Kidney capillary endothelial cell (primary cell): ENCODE measurements at places on chromosomes 5 and 9.

GRCh38 chr5:171757853-171758535, 27.6 kb upstream of the SMIM23 start:
- peak; percentile 82 for DNase-seq

DNA sequence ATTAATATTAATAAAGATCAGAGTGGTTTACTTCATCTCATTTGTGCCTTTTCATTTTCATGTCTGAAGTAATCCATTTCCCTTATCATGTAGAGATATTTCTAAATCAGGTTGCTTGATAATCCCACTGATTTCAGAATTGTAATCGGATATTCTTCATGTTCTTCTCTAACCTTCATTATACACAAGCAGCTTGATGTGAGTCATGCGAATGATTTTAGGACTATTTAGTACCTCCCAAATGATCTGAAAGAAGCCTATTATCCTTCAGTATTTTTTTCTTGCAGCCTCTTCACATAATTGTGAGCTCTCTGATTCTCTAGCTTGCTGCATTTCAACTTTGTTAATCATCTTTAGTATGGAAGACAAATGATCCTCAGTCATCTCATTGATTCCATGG, 182.0 kb downstream of the GIN1 start:
- no peak for DNase-seq

GRCh38 chr9:124555043-124555442, 47.8 kb upstream of the NR5A1 start:
- no peak for DNase-seq

GRCh38 chr9:78866207-78867132, 569.5 kb downstream of the PSAT1 start:
- peak; percentile 72 for DNase-seq

- DNase-seq = no peak
Measured at GRCh38 chr5:136109453-136110135, 23.1 kb upstream of the SMAD5 start.

DNA sequence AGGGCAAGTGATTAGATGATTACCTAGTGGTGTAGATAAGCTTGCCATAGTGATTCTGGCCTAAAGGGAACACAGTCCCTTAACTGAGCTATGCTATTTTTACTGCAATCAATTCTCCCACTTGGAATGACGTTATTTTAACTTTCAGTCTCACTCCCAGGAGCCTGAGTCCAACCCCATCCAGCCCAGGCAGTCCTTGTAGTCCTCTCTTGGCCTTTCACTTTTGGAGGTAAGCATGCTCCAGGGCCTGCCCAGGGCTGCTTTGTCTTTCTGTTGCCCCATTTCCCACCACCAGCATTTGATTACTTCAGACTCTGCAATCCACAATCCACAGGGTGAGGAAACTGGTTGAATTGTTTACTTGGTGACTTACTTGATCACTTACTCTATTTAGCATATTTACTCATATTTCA, 233.0 kb downstream of the CD180 start:
- no peak for DNase-seq

DNA sequence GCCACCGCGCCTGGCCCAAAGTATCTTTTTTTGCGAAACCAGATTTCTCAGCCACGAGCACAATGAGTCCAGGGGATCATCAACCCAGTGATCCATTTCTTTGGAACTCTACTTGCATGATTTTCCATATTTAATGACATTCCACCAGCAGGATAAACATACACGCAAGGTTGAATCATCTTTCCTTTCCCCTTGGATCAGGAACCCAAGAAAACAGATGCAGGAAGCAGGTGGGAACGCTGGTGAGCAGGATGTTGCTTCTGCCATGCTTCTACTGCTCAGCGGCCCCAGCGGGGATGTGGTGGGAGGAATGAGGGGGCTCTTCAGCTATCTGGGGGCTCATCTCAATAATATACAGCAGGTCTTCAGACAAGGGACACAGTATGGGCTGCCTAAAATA, 118.2 kb downstream of the SEC61B start:
- peak; percentile 95 for DNase-seq

DNA sequence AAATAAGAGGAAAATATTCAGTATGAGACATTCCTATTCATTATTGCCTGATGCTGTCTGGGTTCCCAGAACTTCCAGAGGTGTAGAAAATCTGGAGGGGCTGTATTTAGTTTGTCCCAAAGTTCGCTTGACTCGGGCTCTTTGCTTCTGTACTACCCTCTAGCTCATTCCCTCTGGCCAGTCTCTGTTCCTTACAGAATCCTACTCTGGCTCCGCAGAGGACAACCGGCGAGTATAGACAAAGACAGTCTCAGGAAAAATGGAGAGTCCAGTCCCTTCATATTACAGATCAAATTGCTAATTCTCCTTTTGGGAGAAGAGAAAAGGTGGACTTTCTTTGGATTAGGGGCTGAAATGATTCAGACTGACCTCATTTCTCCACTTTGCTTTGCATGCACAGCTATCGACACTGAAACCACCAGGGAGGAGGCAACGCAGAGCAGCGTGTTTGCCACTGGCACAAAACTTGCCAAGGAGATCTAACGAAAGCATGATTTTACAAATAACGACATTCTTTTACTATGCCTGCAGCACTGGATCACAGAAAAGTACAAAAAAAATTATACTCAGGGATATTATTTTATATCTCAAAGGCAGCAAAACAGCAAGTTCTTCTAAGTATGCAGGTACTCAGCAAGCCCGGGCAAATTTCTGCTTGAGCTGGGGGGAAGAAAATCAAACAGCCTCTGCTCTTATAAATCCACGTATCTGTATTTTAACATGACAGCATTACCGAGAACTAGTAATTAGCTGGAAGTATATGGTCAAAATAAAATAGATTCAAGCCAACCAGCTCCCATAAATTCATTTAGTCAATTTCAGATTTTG, 279.7 kb downstream of the NPR3 start:
- DNase-seq = no peak
